Stimulated activated CD8-positive, alpha-beta memory T cell treated with anti-CD3 and anti-CD28 coated beads, Interleukin-7, amount 100 ng/mL, for 1 hour (primary cell): ENCODE measurements at places on chromosomes 1 and 21.

- DNase-seq = no peak
Observed at GRCh38 chr1:109543283-109543987, 3.8 kb downstream of the GPR61 start.

DNA sequence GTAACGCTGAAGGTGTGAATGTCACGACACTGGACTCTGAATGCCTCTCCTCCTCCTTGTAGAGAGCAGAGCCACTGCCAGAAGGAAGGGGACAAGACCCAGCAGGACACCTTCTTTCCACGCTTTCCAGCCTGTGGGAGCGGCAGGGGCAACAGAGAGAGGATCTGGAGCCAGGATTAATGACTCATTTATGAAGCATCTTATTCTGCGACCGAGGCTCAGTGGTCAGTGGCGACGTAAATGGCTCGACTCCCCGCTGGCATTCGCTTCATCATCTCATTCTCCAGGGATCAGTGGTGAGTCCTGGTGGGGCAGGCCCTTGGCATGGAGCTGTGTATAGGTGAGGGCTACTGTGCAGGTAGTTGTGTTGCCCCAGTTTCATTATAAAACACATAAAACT, 4.6 kb downstream of the SLC37A1 start:
- no peak for DNase-seq

DNA sequence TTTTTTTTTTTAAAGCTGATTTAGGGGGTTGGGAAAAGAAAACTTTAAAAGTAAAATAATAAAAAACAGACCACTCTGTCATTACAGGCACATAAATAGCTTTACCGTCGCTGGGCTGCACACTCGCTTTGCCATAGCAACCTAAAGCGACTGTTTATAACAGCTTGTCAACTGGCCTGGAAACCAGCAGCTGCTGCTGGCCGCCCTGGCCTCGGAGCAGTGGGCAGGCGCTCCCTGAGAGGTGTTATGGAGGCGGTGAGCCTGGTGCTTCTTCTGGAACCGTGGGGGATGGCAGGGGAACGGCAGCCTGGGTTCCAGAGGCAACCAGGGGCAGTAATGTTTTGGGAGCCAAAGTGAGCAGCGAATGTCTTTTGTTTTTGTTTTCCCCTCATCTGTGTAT, 45.7 kb downstream of the ATP2B4 start:
- no peak for DNase-seq

- no peak for DNase-seq
Observed at GRCh38 chr1:91022518-91022929, 689 bp upstream of the ZNF644 start.

GRCh38 chr1:203527013-203527412, 33.1 kb downstream of the OPTC start:
- no peak for DNase-seq

- no peak for DNase-seq
Observed at GRCh38 chr1:216818284-216818683, 95.1 kb upstream of the ESRRG start.

GRCh38 chr1:191453487-191453886, 704.8 kb upstream of the RGS18 start:
- no peak for DNase-seq

- no peak for DNase-seq
Observed at GRCh38 chr1:112263042-112263441, 133.0 kb upstream of the CTTNBP2NL start.

- no peak for DNase-seq
Observed at GRCh38 chr1:147611586-147611985, 58.7 kb downstream of the ACP6 start.

- no peak for DNase-seq
Observed at GRCh38 chr21:41883582-41883981, 4.4 kb upstream of the PRDM15 start.

DNA sequence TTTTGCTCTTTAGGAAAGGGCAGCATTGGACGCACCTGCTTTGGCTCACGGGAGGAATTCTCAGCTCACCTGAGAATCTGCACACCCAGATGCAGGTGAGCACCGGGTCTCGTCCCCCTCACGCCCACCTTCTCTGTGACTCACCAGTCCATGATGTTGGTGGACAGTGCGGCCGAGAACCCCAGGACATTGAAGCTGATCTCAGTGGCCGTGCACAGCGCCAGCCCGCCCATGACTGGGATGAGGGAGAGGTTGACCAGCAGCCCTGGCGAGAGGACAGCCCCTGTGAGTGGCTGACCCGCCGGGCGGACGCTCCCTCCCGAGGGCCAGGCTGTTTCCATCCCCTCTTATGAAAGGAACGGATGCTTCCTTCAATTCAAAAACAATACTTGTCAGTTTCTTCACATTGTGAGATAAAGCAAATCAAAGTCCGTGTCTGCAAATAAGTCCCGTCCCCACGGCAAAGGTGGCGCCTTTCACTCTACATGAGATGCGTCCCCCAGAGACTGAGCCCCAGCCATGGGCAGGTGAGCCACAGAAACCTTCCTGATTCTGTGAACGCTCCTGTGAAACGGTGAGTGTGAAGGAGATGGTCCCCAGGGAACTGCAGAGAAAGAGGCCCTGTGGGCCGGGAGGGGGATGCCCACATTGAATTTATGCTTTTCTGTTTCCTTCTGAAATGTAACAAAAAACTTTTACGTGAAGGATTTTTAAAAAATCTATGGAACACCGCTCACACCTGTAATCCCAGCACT, 12.7 kb upstream of the CDK11B start:
- DNase-seq = no peak

- no peak for DNase-seq
Observed at GRCh38 chr1:43004587-43005459, 46.2 kb upstream of the SLC2A1 start.

DNA sequence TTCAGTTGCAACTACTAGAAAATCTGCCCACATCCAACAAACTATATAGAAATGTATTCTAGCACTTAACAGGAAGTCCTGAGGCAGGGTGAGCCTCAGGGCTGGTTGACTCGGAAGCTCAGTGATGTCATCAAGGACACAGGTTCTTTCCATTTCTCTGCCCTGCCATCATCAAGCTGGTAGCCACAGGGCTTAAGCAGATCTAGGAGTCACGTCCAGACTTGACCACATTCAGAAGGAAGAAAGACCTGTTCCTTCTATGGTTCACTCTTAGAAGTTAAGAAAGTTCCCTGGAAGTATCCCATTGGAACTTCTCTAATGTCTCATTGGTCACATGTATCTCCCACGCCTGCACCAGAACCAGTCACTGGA, 438.1 kb downstream of the PRDM2 start:
- DNase-seq = no peak

GRCh38 chr21:17196623-17197022, 316.2 kb upstream of the CXADR start:
- no peak for DNase-seq

GRCh38 chr21:34289856-34290255, 74.0 kb upstream of the KCNE2 start:
- DNase-seq = no peak

DNA sequence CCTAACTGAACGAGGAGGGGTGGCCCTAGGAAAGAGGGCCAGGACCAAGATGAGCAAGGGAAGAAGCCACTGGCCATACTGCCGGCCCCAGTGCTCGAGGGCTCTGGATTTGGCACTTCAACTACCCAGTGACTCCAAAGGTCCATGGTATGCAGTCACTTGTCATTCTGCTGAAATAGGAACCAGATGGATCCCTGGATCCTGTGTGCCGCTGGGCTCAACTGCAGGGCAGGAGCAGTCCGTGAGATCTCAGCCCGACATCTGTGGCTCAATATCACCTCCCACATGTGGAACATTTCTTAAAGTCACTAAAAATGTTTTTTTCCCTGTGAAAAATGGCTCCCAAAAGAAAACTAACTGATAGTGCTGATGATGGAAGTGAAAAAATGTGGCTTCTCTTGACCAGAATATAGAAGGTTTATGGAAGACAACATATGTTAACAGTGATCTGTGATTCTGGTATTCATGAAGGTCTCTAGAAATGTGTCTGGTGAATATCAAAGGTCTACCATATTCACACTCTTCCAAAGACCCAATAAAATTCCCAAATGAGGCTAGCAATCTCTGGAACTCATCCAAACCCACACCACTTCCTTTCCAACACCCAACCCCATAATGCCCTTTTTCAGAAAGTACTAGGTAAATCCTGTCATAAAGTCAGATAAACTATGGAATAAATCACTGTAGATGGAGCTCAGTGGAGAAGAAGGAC, 24.1 kb downstream of the PAFAH2 start:
- no peak for DNase-seq

GRCh38 chr1:53288002-53288789, 39.7 kb downstream of the LRP8 start:
- no peak for DNase-seq

- DNase-seq = no peak
Observed at GRCh38 chr21:29074007-29074376, 544 bp upstream of the CCT8 start.

DNA sequence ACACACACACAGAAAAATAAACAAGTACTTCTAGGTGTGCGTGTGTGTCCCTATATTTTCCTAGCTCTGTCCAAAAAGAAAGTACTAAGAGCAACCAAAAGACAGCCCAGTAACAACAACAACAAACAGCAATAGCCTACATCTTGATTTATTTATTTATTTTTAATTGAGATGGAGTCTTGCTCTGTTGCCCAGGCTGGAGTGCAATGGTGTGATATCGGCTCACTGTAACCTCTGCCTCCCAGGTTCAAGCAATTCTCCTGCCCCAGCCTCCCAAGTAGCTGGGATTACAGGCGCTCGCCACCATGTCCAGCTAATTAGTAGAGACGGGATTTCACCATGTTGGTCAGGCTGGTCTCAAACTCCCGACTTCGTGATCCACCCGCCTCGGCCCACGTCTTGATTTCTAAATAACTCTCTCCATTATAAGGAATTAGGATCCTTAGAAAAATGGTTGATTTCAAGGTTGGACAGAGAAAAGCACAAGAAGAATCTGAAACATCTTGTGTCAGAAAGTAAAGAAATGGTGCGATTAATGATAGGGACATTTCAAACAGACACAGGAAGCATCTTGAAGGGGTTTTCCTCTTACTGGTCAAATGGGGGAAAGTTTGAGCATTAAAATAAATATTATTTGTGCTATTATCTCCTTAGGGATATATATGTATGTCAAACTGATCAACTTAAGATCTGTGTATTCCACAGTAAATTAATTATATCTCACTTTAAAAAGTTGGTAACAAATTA, 59.4 kb downstream of the ARID4B start:
- DNase-seq = no peak
